K562 (cell line): ENCODE measurements at places on chromosomes 5 and 9.

- no peak for DNase-seq
These were observed 22.3 kb downstream of the TRAF1 start for GRCh38 chr9:120904061-120904977.

DNA sequence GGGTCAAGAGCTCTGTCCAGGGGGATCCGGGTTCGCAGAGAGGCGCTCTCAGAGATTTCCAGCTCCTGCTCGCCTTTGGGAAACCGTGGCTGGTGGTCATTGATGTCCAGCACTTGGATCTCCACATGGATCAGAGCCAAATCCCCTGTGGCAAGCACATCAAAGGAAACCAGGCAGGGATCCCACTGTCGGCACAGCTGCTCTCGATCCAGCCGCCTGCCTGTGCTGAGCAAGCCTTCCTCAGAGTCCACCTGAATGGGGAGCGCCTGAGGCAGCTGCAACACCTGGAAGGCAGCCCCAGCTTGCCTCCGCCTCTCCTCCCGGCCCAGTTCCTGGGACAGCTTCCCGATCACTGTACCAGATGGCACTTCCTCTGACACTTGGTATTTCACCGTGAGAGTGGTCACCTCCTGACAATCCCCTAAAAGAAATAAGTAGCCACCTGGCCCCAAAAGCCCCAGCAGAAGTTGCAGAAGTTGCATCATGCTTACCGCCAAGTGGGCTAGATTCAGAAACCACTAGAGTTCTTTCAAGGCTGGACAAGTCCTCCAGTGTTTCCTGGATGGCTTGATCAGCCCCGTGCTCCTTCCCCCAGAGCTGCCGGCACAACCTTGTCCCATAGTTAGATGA is 520 bp downstream of the PCDH12 start:
- DNase-seq = no peak

DNA sequence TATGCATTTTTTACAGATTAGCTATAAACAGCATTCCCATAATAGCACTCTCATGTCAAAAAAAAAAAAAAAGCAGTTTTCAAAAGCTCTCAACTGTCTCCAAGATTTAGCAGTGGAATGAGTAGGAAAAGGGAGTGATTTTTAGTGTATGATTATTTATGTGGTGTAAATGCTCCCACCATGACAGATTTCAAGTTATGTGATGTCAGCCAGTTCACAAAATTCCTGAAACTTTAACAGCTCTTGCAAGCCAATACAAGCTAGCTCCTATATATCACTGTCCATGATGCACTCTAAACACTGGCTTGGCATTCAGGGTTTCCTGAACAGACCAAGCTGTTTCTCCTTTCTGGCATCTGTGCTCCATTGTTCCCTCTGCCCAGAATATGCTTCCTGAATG is 7.9 kb upstream of the ANKDD1B start:
- no peak for DNase-seq

DNA sequence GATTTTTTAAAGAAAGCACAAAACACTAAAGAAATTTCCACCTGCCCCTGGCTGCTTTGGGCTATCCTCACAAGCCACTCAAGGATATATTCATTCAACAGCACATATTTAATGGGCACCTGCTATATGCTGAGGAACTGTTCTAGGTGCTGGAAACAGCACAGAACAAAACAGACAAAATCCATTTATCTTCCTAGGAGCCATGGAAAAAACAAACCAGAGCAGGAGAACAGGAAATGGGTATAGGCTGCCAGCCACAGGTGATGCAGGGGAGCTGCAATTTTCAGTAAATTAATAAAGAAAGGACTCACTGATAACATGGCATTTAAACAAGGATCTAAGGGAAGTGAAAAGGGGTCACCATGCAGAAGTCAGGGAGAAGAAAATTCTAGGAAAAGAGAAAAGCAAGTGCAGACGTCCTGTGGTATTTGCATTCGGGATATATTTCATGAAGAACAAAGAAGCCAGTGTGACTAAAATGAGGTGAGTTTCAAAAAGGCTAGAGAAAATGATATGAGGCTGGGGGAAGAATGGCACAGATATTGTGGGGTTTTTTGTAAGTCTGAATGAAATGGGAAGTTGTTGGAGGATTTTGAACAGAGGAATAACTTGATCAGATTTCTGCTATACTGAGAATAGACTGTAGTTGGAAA is 152.2 kb downstream of the ADAMTSL1 start:
- DNase-seq = no peak

DNA sequence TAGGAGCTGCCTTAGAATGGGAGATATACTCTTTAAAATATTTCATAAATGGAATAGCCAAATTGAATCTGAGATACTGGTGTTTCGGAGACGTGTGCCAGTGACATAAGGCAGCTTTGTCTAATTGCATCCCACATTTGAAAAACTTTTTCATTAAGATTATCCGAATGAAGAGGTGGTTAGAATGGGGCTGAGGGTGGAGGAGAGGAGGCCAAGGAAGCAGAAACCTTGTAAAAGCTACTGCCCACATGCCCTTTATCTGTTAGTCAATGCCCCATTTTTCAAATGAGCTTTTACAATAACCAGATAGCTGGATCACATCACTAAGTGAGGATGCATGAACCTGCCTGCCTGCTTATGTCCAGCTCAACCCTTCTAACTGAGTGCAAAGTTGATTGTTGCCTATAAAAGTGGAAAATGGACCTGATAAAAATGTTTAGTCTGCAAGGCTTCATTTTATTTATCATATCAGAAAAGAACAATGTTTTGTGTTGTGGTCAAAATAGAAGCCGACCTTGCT is 34.8 kb downstream of the SNX24 start:
- no peak for DNase-seq

- DNase-seq = no peak
These were observed 84.6 kb downstream of the HRH2 start for GRCh38 chr5:175742290-175742994.

DNA sequence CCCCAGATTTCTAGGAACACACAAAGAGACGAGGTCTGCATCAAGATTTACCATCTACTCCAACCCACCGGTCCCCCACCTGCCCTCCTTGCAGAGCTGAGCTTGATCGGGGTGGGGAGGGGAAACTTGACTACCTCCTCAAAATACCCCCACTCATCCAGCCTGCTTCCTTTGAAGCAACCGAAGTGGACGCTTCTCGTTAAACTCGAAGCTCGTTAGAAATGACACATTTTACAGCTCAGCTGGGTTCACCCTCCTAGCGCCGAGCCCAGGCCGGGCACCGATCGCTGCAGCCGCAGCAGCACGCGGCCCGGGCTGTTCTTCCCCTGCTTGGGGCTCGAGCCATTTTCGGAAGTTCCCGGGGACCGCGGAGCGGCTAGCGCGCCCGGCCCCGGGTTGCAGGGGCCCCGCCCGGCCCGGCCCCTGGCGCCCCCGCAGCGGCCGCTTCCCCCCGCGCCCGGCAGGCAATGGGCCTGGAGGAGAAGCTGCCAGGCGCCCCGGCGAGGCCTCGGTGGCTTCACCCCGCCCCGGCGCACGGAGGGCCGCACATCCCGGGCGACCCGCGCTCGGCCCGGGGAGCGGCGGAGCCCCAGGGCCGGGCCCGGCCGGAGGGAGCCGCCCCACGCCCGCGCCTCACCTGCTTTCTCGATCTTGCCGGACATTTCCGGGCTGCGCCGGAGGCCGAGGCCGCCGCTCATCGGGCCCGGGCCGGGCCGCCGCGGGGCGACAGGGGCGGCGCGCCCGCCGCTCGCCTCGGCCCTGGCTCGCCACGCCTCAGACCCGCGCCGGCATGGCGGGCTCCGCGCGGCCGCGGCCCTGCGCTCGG is 530 bp downstream of the RAPGEF1 start:
- peak; percentile 66 for DNase-seq

DNA sequence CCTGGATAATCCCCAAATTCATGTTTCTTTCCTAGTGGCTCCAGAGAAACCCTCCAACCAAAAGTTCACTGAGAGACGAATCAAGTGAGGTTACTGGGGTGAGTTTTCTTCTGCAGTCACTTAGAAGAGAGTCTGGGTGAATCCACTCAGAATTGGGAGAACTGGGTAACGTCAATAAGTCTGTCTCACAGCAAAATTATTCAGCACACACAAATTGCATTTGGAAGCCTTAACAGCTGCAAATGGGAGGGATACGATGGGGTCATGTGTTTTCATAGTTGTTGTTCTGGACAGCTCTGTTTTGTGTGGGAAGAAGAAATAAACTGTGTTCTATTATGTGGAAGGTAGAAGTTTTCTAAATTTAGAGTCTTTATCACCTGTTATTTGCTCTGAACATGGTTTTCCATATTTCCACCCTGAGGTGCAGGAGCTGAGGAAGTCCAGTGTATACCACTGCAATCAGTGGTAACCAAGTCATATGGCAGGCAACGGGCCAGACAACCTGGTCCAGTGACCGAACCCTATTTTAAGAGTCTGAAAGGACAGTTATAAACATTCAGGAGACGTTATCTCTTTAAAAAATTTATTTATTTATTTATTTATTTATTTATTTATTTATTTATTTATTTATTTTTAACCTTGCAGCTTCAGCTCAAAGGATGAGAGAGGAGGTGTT is 21.9 kb downstream of the MARCHF3 start:
- no peak for DNase-seq

GRCh38 chr9:91778031-91778430 is 172.0 kb downstream of the ROR2 start:
- DNase-seq = no peak

DNA sequence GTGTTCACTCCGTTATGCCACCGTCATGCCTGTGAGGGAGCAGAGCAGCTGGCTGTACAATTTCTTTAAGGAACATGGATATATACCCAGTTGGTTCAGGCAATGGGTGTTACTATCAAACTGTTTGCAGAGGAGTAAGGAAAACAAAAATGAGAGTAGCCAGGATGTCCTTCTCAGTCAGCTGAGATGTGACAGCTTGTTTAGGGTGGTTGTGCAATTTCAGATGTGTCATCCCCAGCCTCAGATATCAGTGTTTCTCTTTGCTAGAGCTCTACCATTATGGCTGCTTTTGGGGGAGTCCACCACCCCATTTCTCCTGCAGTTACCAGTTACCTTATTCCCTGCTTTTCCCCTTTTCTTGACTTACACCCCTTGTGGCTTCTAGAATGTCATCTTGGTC is 135.2 kb upstream of the SLC24A2 start:
- DNase-seq = no peak

GRCh38 chr5:2094616-2094995 is 211.9 kb upstream of the IRX4 start:
- no peak for DNase-seq

DNA sequence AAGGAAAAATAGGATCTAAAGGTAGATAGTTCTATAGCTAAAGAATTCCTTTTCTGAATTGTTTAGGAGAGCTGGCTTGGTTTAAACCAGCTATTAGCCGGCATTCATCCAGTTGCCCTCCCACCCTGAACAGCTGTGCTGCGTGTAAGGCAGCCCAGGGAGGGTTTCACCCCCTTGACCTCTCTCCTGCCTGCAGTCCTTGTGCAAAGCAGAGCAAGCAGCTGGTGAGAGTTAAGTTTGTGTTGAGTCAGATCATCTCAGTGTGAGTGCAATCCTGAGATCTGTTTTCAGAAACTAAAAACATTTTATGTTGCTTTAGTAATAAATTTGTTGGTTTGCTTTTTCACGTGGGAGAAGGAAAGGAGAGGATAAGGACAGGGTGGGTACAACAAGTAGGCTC is 13.0 kb downstream of the SLC25A25 start:
- peak; percentile 58 for DNase-seq

GRCh38 chr5:109350537-109351270 is 59.1 kb downstream of the PJA2 start:
- no peak for DNase-seq

DNA sequence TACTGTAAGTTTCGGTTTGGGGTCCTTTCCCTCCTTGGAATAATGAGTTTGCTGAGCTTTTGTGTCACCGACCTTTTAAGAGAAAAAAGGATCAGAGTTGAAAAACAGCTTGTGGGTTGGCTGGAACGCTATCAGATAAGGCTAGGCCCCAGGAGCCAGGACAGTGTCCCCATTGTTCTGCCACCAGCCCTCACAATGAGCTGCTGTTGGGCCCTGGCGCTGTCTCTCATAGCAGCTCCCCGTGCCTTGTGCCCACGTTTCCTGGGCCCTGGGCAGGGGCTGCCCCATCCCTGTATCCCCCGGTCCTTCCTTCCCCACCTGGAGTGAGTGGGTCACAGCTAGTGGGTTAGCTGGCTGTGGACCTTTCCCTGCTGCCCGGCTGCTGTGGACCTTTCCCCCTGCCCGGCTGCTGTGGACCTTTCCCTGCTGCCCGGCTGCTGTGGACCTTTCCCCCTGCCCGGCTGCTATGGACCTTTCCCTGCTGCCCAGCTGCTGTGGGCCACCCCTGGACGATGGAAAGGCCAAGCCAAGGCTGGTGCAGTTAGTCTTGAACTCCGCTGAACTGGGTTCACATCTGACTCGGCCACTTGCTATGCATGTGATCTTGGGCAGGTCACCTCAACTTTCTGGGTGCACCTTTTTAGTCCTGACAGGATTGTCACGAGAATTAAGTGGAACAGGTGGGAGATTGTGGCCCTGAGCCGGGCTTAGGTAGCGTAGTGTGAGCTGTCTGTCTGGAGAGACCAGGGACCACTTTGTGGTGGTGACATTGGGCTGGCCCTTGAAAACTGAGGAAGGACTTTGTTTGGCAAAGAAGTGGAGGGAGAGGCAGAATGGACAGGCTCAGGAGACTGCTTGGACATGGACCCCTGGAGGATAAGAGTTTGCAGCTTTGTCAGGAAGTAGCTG is 99.5 kb downstream of the DAB2IP start:
- DNase-seq = no peak

GRCh38 chr5:152405145-152405544 is at the start of gene NMUR2:
Gene NMUR2, minus strand, starts transcription at chr5:152405279. Its CDS starts 166 bp downstream, at chr5:152405113.
- DNase-seq = no peak

- no peak for DNase-seq
These were observed 17.4 kb downstream of the MAML1 start for GRCh38 chr5:179749857-179750508.

DNA sequence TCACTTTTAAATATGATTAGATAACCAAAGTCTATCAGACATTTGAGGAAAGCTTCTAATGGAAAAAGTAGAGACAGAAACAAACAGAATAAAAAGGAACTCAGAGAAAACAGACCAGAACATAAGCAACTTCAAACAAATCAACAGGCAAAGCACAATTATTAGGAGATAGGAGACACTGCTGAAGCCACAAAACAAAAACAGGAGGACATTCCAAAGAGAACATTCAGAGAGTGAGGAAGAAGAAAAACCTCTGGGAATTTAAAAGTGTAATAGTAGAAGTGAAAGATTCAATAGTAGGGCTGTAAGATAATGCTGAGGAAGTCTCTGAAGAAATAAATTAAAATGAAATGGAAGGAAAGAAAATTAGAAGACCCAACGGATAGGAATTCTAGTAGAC is 83.2 kb upstream of the TBCA start:
- DNase-seq = no peak
